ENCODE measurements at places on chromosomes 4 and X.

DNA sequence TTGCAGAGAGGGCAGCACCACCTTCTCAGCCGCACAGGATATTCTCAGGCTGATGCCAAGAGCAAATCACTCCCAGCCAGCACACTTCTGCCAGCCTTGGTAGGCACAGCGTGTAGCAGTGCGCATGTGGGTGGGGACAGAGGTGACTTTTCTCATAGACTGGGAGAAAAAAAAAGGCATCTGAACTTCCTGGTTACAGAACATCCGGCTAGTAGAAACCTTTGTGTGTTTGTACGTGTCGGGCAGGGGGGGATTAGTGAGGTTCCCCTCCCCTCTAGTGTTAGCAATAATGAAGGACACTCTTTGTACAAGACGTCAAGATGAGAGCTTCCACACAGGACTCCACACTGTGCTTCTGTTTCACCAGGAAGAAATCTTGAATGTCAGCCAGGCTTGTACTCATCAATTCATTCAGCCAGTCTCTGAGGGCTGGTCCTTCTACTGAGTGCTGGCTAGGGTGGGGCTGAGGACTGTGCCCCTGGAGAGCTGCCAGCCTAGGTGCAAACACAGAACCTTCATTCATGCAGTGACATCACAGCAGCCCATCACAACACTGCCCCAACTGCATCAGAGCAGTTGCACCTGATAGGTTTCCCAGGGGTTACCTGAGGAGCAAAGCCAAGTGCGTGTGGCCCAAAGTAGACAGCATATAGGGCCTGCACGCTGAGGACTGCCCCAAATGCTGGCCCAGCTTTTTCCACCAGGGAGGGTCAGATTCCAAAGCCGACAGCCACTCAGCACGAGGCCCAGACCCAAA, 34.7 kb downstream of the SLC25A5 start:
- no peak for DNase-seq

DNA sequence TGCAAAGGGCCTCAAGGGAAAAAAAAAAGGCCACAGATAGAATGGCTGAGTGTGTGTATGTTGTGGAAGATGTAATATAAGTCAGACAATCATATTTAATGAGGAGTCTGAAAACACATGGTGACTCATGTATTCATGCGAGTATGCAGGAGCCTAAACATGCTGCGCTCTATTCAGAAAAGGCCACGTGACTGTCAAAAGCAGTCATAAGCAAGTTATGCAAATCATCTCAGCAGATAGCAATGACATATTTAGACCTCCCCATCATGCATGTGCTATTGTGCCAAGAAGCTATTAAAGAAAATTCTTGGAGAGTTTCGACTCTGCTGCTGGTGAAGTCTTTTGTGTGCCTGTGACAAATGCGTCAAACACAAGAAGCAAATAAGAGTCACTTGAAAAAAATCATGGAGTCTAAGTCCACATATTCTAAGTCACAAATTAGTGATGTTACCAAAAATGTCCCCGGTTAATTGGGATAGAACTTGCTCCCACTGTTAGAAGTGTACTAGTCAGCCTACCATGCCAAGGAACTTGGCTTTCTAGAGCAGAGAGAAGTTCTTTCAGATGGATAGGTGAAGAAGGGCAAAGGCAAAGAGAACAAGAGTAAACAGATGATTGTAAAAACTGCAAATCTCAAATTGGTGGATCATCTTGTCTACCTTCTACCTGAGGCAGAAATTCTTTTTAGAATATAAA, 5.0 kb downstream of the LNX1 start:
- no peak for DNase-seq

DNA sequence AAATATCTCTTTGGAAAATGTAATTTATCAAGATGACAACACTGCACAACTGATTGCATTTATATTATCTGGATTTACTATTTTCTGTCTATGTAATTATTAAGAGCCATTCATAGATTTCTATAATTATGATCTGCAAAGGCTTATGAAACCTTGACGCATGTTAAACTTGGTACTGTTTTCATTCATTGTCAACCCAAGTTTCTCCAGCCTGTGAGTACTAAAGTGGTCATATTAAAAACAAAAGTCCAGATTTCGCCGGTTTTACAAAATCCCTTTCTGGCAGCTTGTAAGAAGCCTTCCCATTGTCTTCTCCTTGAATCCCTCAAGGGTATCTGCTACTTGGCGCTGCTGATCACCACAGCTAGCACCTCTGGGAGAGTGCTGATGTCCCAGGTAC, 19.7 kb upstream of the GRPR start:
- no peak for DNase-seq

DNA sequence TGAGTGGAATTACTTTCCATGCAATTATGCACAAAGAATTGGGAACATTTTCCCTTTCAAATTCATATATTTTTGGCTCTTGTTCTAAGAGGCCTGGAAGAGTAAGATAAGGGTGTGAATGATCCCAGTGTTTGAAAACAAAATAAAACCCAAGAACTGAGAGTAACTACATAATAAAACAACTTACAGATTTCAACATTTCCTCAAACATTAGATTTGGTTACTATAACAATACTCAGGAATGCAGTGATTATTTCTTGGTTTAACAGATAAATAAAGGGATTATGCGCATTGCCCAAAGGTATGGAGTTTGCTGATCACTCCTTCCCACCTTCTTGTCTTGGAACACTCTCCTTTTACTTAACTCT, 292.5 kb downstream of the CAMK2D start:
- DNase-seq: no peak
